ENCODE measurements at places on chromosomes 2 and 18.

DNA sequence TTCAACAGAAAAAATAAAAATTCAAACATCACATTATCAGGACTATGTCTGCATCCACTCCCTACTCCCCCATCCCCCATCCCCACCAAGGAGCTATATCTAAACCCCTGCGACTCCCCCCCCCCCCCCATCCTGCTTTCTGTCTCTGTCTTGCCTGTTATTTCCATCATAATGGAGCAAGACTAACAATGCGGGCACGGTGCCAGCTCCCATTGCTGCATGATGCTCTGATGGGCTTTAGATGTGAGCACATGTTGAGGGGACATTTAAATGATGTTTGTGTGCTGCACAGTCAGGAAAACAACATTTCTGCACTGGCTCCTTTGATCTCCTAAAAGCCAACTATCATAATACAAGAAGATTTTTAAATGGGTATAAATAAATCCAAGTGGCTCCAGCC lies 644.2 kb upstream of the SETBP1 start:
- DNase-seq, result no peak

GRCh38 chr2:147181351-147182029 lies 663.3 kb upstream of the ACVR2A start:
- no peak for DNase-seq

- no peak for DNase-seq
Measured at GRCh38 chr2:172039011-172039704, 39.4 kb downstream of the METAP1D start.

- DNase-seq, result no peak
Measured at GRCh38 chr2:33602201-33602830, 3.2 kb upstream of the FAM98A start.

- no peak for DNase-seq
Measured at GRCh38 chr2:70960833-70961647, 17.4 kb upstream of the ANKRD53 start.

- DNase-seq, result no peak
Measured at GRCh38 chr2:15263976-15264685, 297.0 kb downstream of the NBAS start.

GRCh38 chr18:63238693-63239075 lies 80.9 kb downstream of the BCL2 start:
- no peak for DNase-seq

DNA sequence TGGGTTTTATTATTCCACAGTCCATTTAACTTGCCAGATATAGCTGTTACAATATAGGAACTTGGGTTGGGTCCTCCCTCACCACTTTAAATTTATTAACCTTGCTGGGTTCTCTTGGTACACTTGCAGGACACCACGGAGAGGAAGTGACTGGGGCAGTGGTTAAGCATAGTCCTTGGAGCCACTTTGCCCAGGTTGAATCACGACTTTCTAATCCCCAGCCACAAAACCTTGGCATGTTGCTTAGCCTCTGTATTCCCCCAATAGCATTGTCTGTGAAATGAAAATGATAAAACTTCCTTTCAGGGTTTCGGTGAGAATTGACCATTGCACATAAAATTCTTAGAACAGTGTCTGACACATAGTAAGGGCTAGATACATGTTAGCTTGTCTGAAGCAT lies 221.2 kb downstream of the IRS1 start:
- no peak for DNase-seq

GRCh38 chr2:177666408-177666807 lies 273.8 kb downstream of the AGPS start:
- no peak for DNase-seq

GRCh38 chr2:235030126-235030525 lies 78.3 kb downstream of the SH3BP4 start:
- DNase-seq, result no peak

DNA sequence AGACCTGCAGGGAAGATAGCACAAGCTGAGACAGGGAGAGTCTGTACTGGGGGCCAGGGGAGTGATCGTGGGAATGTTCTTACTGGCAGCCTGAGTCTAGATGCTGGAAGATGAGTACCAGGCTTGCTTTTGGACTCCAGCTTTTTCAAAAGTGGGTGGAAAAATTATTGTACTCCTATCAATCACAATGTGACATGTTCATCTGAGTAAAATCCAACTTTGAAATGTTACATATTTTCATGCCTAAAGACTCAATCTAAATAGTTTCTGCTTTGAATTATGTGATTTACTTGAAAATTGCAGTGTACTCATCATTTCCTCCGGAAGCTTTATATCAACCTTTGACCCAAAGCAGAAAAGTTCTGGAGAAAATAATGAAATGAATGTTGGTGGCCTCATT lies 49.7 kb upstream of the ST3GAL5 start:
- no peak for DNase-seq

DNA sequence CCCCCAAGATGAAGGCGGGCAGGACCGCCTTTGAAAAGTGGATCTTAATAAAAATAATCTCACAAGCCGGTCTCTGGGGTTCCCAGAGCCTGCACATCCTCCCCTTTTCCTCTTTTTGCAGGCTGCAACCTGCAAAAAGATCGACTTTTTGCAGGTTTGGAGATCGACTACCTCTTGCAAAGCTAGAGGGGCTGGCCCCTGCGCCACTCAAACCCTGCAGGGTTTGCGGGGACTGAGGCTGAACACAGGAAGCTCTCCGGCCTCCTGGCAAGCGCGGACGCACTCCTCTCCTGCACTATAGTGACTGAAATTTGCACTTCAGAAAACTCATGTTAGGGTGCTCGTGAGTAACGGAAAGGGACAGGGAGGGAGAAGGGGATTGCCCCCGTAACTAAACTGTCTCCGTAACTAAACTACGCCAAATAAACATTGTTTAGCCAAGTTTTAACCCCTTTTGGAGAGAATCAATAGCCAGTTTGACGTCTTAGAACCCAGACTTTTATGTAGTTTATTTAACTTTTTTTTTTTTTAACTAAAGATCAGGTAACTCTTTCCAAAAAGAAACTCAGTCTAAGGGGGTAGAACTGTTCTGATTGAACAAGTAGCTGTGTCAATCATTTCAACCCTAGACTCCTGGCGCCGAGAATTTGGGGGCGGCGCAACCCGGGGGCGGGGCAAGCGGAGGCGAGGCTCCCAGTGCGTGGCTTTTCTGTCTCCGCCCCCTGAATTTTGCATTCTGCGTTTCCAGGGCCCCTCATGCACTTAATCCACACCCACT lies 2.5 kb downstream of the IGFBP5 start:
- no peak for DNase-seq

- DNase-seq, result no peak
Measured at GRCh38 chr2:11314487-11314886, 29.9 kb downstream of the ROCK2 start.

- DNase-seq, result peak; percentile 75
Measured at GRCh38 chr18:63367053-63367953, at the start of gene KDSR. TSS of gene KDSR (minus strand) at chr18:63367206. CDS start at chr18:63367118, 88 bp downstream.

DNA sequence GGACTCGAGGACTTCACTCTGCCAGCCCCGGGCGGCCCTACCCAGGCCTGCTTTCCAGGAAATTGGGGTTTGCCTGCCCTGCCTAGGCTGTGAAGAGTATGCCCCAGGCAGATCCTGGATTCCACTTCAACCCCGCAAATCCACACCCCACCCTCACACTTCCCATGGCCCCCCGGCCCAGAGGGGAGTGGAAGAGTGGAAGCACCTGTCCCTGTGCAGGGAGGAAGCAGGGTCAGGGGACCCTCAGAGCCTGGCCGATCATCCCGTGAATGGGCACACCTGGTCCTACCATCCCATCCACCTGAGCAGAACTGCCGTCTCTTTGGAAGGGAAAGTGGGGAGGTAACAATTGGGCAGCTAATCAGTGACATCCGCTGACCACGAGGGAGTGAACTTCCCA lies 245.2 kb downstream of the EIPR1 start:
- DNase-seq, result no peak

DNA sequence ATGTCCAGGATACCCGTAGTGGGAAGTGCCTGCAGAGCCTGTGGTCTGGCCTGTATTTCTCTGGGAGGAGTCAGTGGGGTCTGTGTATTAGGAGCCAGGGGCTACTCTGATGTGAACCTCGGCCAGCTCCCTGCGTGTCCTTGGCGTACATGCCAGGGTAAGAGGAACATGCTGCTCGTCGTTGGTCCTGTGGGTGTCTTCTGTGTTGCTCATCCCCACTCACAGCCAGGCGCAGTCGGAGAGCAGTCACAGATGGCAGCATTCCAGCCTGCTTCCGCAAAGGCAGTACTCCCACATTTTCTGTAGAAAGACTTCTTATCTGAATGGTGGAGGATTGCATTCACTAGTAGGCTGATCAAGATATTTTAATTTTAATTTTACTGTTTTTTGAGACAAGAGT lies 84.9 kb downstream of the DGKD start:
- DNase-seq, result no peak

DNA sequence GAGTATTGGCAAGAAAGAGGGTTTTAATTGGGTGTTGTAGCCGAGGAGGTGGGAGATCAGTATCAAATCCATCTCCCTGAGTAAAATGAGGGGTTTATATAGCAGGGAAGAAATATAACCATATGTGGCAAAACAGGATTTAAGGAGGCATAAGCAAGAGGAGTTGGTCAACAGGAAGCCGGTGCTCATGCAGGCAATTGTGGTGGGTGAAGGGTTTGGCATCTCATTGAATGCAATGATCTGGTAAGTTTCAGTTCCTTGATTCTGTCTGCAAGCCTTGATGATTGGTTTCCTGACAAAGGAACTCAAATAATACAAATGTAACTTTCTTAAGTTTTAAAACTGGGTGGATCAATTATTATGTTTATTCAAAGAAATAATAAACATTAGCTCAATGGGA lies 564.4 kb upstream of the LINC00305 start:
- no peak for DNase-seq

DNA sequence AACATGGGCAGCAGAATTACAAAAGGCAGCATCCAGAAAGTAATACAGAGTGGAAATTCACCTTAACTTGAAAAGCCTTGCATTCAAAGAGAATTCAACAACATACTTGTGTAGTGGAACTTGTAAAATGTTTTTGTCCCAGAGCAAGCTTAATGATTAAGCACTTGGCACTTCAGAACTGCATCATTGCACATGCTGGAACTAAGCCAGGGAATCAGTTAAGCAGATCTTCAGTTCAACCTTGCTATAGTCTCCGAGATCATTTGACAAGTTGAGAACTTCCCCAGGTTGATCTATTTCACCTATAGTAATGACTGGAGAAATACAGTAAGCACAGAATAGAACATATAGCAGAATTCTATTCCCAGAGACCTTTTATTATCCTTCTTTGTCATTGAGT lies 1337.2 kb upstream of the NXPH2 start:
- no peak for DNase-seq

DNA sequence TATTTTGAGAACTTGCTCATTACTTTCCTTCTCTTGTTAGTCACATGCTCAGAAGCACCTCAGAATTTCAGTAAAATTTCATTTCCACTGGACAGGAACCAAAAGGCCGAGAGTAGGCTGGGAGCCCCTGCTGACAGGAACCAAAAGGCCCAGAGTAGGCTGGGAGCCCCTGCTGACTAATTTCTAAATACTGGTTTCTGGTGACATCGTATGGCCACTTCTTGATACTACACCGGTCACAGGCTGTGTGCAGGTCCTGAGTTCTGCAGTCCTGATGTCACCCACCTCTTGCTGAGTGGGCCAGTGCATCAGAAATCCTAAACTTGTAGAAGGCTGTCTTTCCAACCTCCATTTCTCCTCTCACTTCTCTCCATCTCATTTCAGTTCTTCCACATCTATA lies 17.7 kb upstream of the EN1 start:
- no peak for DNase-seq

DNA sequence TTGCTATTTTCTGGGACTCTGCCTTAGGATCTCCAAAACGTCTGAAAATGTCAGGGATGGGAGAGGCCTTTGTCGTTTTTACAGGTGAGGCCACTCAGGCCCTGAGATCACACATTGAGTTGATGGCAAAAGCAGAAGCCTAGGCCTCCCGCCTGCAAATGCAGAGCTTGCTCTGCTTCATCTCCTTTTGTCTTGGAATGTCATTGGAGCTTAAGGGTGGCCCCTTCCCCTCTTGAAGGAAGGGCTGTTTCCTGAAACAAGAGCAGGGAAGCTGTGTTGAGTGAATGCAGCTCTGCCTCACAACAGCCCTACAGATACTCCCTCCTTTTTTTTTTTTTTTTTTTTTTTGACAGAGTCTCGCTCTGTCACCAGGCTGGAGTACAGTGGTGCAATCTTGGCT lies 123.5 kb downstream of the GLI2 start:
- no peak for DNase-seq

- no peak for DNase-seq
Measured at GRCh38 chr2:136236019-136236418, 118.1 kb upstream of the CXCR4 start.

- no peak for DNase-seq
Measured at GRCh38 chr2:179253226-179253625, 11.4 kb downstream of the SESTD1 start.

GRCh38 chr18:78894033-78894305 lies 85.6 kb upstream of the SALL3 start:
- no peak for DNase-seq

DNA sequence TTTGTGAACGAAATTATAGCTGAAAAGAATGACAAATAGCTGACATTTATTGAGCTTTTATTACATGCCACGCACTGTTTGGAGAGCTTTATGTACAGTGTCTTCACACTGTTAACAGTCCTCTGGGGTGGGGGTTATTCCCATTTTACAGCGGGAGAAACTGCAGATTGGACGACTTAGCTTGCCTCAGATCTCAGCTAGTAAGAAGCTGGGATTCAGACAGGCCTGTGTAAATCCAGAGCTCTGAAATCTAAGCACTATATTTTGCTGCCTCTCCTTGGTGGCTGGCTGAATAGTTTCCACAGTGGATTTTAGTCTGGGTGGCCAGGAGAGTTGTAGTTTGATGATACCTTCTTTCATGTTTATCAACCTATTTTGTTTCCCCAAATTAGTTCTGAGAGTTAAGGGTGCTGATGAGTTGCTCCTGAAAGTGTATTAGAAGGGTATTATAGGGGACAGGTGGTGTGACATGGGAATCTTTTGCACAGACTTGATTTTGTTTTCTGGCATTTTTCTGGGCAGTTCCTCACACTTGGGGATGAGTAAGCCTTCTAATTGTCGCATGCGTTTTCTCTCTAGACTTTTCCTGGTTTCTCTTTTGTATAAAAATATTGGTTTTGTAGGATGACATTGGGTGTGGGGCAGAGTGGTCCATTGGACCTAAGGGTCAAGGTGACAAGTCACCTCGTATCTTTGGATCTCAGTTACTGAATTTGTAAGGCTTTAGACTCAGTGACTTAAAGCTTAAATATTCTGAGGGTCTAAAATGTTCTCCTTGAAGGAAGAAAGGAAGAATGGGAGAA lies 1.5 kb downstream of the ACSL3 start:
- no peak for DNase-seq

- DNase-seq, result no peak
Measured at GRCh38 chr18:47986620-47987387, 56.3 kb upstream of the SMAD2 start.
